Stimulated activated CD4-positive, alpha-beta T cell treated with anti-CD3 and anti-CD28 coated beads, Interleukin-12 subunit alpha, Interleukin-12 subunit beta, amount 100 ng/mL, for 24 hours (primary cell): ENCODE measurements at places on chromosomes 3 and 15.

GRCh38 chr15:25436707-25437106, 2.1 kb downstream of the UBE3A start:
- DNase-seq: no peak

GRCh38 chr3:11717768-11718636, 74.3 kb upstream of the VGLL4 start:
- no peak for DNase-seq

GRCh38 chr3:10198761-10199649, 34.3 kb downstream of the IRAK2 start:
- peak; percentile 43 for DNase-seq

DNA sequence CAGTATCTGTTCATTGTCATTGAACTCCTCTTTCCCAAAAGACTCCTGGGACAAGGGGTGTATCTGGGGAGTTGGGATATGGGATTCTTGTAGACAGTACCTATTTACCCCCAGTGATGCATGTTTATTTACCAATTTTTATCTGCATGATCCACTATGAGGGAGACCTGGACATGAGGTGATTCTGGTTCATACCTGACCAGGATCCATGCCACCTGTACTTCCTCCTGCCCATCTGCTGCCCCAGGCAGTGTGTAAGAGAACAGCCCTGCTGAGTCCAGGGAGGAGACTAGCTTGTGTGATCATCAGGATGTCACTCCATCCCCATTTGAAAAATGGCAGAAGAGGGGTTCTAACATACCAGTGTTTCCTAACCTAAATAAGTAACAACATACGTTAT, 3.1 kb upstream of the TPRG1 start:
- DNase-seq: no peak

- DNase-seq: no peak
These were observed 62.7 kb upstream of the GK5 start for GRCh38 chr3:142287866-142288638.

DNA sequence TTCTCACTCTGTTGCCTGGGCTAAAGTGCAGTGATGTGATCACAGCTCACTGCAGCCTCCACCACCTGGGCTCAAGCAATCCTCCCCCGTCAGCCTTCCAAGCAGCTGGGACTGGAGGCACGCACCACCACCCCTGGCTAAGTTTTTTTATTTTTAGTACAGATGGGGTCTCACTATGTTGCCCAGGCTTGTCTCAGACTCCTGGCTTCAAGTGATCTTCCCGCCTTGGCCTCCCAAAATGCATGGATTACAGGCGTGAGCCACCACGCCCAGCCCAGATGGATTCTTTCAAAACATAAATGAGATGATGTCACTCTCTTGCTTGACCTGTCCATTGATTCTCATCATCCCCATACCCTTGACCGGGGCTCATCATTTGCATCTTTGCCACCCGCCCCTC, 72.6 kb upstream of the SLC6A6 start:
- no peak for DNase-seq

GRCh38 chr3:21954709-21955108, 203.7 kb upstream of the ZNF385D start:
- no peak for DNase-seq

DNA sequence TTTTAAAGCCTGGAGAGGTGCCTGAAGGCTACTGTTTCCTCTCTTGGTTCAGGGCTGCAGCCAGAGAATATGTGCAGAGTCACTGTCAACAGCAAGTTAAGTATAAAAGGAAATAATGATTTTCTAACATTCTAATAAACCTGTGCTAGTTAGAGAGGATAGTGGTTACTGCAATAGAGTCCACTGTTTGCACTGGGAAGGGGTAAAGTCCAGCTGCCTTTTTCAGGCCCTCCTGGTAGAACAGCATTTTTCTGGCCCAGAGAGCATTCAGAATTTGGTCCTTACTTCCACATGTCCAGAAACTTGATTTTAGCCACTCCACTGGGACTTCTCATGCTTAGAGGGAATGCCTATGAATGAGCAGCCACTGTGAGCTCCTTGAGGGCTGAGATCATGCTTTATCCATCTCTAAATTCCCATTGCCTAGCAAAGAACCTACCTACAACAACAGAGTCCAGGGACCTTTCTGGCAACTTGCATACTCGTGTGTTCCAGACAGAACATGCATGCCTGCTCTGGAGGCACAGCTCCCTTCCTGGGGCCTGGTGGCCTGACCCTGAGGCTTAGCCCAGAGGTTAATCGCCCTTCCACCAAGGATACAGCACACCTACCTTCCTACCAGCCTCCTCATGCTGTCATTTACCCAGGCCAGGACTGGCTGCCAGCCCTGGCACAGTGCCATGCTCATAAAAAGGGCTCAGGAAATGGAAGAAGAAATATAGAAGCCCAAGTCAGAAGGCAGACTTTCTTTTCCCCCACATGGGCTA, 50.3 kb upstream of the ATP13A3 start:
- DNase-seq: no peak

DNA sequence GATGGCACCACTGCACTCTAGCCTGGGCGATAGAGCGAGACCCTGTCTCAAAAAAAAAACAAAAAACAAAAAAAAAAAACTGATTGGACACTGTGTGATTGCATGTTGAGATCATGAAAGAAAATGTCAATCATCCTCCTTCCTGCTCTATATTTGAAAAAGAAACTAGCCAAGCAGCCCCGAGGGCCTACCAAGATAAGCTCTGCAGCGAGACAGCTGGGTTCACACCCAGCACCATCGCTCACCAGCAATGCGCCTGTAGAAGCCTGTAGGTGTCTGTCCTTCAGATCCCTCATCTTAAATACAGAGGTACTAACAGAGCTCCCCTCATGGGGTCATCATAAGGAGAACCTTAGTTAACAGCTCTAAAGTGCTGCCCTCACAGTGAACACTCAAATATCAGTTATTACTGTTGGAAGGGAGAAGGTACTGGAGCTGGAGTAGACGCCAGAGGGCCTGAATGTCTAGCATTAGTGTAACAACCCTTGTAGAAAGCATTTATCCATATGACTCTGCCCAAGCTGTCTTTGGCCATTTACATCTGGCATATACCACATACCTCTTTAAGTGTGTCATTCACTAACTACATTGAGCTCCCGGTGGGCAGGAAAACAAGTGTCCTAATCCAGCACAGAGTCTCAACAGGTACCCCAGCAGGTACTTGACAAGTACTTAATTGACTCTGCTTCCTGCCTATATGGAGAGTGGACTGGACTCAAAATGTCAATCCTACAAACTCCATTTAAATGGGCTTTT, 22.9 kb downstream of the MYLK start:
- no peak for DNase-seq

DNA sequence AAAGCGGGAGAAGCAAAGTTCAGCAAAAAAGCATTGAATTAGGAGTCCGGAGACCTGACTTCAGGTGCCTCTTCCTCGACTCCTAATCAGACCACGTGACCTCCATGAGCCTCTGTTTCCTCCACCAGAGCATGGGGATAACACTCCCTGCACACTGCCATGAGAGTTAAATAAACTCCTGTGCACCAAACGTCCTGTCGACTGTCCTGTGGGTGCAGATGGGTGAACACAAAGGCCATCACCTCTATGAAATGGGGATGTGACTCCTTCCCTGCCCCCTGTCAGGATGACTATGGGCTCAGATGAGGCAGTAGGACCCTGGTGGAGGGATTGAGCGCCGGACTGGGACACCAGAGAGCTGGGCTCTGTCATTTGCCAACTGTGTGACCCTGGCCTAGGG, 13.5 kb upstream of the TSPAN3 start:
- DNase-seq: no peak

DNA sequence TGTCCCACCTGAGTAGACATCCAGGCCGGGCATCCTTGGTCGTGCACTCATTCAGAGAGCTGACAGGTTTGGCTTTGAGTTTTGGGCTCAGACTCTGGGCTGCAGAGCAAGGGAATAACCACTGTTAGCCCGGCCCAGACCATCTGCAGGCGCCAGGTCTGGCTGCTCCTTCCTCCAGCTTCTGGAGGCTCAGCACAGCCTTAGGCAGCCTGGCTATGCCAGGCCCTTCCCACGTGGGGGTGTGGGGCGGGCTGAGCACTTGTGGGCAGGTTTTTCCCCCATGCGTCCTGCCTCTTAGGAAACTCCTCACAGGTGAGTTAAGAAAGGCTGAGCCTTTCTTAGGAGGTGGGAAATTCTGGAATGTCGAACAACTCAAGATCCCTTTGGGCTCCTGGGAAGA, 11.2 kb downstream of the PLA2G4B start:
- no peak for DNase-seq

DNA sequence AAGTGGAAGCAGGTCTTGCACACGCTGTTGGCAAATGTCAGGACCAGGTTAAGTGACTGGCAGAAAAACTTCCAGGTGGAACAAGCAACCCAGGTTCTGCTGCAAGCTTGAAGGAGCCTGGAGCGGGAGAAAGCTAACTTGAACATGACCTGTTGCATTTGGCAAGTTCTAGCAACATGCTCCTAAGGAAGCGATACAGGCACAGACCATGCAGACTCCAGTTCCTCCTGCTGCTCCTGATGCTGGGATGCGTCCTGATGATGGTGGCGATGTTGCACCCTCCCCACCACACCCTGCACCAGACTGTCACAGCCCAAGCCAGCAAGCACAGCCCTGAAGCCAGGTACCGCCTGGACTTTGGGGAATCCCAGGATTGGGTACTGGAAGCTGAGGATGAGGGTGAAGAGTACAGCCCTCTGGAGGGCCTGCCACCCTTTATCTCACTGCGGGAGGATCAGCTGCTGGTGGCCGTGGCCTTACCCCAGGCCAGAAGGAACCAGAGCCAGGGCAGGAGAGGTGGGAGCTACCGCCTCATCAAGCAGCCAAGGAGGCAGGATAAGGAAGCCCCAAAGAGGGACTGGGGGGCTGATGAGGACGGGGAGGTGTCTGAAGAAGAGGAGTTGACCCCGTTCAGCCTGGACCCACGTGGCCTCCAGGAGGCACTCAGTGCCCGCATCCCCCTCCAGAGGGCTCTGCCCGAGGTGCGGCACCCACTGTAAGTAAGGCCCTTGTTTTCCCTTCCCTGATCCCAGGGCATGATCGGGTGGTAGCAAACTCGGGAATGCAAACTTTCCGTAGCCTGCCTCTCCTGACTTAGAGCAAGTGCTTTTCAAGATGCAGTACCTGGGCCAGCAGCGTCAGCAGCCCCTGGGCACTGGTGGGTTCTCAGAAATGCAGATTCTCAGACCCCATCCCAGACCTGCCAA, 759 bp downstream of the GALNT15 start:
- no peak for DNase-seq

DNA sequence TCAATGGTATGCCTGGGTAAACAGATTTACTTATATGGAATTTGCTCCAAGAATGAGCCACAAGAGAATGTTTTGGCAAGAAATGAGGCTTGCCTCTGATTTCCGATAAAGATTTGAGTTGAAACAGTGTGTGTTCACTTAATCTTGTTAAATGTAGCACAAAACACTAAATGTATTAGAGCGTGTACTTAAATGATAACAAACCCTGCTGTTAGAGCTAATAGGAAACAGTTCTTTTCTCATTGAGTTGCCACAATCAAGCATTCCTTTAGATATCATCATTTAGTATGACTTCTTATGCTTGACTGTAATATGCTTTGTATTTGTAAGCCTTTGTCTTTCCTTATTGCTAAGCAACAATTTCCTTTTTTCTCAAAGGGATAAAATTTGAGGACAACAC, 353.6 kb upstream of the ZNF717 start:
- no peak for DNase-seq

DNA sequence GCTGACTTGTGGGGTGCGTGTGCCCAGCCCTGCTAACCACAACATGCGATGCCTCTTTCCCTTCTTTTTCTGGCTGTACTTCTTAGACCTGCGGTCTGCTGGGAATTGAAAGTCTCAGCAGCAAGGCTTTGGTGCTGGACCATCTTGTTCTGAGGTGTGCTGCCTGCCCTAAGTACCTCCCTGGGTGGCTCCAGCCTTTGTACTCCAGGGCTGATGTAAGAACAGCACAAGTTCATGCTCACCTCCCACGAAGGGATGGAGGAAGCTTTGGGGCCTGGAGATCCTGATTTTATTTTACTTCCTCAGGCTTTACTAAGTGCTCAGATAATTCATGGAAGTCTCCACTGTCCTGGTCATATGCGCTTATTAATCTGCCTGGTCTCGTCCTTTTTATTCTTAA, 28.9 kb downstream of the FAM43A start:
- no peak for DNase-seq

DNA sequence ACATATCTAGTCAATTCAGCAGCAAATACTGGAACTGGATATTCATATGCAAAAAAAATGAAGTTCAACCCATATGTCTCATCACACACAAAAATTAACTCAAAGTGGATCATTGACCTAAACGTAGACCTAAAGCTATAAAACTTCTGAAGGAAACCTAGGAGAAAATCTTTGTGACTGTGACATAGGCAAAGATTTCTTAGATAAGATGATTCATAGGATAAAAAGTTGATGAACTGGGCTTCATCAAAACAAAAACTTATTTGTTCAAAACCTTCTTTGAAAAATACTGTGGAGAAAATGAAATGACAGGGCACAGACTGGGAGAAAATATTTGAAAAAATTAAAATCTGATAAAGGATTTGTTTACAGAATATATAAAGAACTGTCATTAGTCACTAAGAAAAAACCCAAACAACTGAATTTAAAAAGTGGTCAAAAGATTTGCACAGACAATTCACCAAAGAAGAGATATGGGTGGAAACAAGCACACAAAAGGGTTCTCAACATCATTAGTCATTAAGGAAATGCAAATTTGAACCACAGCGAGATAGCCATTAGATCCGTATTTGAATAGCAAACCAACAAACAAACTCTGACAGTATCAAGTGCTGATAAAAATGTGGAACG, 62.8 kb downstream of the ITGB5 start:
- no peak for DNase-seq
